AG10803 (cell line): ENCODE measurements at places on chromosomes 4 and X.

GRCh38 chr4:40909363-40909876 is 159.7 kb downstream of the NSUN7 start:
- DNase-seq = peak; percentile 58

GRCh38 chr4:149951152-149951900 is 126.9 kb upstream of the DCLK2 start:
- no peak for DNase-seq

DNA sequence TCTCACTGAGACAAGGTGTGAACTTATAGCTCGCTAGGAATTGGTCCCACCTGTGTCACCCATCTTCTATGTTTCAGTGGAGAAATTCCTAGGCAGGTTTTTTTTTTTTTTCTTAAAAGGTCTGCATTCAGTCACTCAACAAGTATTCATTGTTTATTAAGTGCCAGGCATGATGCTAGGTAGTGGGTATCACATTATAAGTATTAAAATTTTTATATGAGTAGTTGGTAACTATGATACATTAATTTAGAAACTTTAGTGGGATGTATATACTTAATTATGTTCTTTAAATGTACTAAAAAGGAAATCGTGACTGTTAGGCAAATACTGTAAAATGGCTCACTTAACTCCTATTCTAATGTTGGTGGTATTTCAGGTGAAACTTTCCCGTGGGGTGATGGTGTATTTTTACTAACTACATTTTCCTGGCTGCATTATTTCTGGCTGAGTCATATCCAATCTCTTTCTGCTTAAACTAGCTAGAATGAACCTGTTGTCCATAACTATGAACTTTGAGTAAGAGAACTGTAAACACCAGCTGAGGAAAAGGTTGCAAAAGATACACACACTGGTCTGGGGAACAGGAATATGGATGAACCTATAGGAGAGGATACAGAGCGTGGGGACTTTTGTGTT is 49.3 kb upstream of the MED14 start:
- DNase-seq = no peak

DNA sequence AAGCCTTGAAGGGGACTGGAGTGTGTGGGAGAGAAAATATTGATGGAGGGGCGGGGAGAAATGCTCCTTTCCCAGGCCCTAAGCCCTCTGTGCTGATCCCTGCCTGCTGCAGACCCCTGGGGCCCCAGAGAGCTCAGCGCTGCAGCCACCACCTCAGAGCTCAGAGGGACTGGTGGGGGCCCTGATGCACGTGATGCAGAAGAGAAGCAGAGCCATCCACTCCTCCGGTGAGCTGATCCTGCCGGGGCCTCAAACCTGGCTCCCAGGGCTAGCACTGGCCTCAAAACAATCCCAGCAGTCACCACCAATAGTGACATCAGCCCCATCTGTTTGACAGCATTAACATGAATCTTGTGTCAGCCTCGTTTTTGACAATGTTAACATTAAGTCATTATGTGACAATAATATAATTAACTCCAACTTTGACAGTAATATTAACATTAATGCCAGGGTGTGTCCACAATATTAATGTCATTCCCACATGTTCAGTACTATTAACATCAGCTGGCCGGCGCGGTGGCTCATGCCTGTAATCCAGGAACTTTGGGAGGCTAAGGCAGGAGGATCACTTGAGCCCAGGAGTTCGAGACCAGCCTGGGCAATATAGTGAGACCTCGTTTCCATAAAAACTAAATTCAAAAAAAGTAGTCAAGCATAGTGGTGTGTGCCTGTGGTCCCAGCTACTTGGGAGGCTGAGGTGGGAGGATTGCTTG is 5.8 kb downstream of the WAS start:
- no peak for DNase-seq
